Stimulated activated CD4-positive, alpha-beta T cell treated with anti-CD3 and anti-CD28 coated beads, Interleukin-15, amount 100 ng/mL, for 1 hour (primary cell): ENCODE measurements at places on chromosomes 2 and 18.

DNA sequence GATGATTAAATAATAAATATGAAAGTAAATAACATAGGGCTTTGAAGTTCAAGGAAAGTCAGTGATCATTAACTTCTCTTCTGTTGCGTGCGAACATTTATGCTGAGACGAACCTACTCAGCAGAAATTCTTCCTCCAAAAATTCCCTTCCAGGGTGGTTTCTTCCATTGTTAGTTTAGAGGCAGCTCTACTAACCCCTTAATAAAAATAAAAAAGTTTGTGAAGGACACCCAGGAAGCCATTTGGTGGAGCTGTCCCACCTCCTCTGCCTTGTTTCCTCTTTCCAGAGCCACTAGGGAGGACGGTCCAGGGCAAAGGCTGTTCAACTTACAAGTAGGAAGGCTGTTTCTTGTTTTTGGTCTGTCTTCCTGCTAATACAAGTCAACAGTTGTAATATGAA, 2.1 kb upstream of the SMAD2 start:
- DNase-seq = no peak

- no peak for DNase-seq
Measured at GRCh38 chr2:76009484-76009883, 298.8 kb upstream of the GCFC2 start.

DNA sequence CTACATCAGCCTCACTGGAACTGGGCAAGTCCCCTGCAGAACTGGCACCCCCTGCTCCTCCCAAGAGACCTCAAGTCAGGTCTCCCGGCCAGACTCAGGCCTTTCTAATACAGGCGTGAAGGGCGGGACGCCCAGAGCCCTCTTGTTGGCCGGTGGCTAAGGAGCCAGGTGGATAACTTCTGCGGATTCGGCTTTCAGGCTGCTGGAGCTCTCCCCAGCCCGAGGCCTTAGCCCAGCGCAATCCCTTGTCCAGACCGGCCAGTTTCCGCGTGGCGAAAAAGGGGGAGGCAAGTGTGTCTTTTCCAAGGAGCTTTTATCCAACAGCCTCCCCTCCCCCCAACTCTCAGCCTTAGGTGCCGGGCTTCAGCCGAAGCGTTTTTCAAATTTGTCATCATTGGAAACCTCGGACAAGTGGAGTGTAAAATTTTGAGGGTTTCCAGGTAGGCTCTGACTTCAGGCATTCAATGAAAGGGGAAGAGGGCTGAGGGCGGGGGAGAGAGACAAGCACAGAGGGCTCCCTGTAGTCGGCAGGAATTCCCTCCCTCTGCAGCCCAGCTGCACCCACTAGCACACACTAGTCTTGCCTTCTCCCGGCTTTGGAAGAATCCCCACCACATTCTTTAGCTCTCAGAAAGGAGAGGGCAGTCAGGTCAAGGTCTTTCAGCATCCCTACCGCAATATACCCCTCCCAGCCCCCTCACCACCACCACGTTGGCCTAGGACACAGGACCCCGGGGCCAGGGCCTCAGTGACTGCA, 9.5 kb upstream of the SATB2 start:
- no peak for DNase-seq

DNA sequence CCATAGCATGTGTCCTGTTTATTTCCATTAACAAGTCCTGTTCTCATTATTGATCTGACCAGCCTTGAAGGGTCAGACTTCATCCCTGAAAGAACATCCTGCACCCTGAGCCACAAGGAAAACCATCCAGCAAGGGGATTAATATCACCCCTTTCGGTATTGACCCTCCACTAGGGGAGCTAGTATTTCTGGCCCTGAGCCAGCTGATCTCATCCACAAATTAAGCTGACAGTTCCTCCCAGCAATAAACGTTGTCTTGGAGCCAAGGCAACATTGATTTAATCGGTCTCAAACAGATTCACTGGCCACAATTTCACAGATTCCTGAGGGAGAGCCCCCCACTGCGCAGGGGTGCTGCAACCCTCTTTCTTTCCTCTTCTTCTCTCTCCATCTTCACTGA, 353.1 kb upstream of the FANCL start:
- DNase-seq = no peak

- DNase-seq = no peak
Measured at GRCh38 chr2:48209214-48209885, 303.1 kb upstream of the FBXO11 start.

- no peak for DNase-seq
Measured at GRCh38 chr2:47198985-47199451, 43.9 kb upstream of the STPG4 start.

DNA sequence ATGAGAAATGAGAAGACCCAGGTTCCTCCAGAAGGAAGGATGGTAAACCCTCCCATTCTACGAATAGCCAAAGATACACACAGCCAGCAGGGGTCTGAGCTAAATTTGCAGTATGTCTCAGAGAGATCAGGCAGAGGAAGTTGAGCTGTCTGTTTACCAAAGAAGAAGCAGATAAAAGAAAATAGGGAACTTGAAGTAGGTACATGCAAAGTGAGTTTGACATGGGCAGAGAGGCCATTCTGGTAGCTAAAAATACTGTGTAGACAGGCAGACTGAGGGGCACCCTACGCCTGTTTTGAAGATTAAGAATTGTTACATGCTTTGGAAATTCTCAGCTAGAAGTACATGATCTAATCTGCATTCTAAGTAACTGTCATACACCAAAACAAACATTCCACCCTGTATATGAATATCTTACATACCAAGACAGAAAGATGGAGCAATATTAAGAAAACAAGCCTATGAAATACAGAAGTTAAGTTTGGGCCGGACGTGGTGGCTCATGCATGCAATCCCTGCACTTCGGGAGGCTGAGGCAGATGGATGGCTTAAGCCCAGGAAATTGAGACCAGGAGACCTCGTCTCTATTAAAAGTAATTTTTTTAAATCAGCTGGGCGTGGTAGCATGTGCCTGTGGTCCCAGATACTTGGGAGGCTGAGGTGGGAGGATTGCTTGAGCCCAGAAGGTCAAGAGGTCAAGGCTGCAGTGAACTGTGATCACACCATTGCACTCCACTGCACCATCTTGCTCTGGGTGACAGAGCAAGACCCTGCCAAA, 157.9 kb downstream of the ANKRD44 start:
- no peak for DNase-seq

DNA sequence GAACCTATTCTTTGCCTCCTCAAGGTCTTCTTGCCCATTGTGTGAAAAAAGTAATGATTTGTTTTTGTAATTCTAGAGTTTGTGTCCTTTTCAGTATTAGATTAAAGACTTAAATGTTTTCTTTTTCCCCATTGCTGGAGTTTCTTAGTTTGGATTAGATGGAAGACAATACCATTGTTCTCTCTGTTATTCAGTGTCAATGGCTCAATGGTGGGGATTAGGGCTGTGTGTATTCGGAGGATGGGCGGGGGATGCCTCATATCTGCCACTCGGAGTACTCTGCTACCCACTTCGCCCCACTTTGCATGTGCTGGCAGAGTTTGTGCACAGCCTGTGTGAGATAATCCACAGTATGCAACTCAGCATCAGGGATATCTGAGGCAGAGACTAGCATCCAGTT, 90.1 kb downstream of the KLHL29 start:
- DNase-seq = no peak
